ENCODE measurements at places on chromosomes 3 and 15.

DNA sequence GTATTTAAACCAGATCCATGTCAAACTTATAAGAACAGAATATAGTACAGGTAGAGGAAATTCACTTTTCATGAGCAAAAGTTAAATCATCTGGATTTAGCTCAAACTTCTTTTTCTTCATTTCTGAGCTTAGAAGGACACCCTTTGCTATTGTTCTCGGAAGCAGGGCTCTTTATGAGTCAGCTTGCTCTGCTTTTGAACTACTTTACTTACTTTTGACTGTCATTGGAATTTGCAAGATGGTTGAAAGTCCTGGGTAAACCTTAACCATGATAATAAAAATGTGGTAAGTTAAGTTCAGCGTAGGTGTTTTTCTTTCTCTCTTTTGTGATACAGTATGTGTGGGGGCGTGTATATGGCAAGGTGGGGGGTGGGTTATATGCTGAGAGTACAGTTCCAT lies 312.7 kb upstream of the DPH6 start:
- no peak for DNase-seq

GRCh38 chr3:41216993-41217392 lies 17.7 kb downstream of the CTNNB1 start:
- DNase-seq, result no peak

- DNase-seq, result no peak
These were observed 17.5 kb downstream of the AP3B2 start for GRCh38 chr15:82692171-82692570.

DNA sequence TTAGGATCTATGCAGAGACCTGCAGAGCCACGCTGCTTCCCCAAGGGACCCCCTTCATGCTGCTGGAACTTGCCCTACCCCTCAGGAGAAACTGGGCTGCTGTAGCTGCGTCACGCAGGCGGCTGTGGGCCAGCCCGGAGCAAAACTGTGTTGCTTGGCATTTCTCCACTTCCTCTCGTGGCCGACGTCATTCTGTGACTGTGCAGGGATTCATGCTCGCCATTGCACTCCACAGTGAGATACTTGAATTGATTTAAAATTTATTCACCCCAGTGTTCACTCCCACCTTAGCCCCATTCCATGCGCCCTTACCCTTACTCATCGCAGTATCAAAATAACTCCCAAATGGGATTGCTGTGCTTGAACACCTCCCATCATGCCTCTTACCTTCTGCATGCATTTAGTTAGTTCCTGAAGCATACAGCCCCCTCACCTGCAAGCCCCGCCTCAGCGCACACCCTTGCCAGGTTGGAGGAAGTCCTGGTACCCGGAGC lies 45.7 kb downstream of the TMEM44 start:
- no peak for DNase-seq

GRCh38 chr3:144947895-144948294 lies 976.3 kb downstream of the DIPK2A start:
- DNase-seq, result no peak

DNA sequence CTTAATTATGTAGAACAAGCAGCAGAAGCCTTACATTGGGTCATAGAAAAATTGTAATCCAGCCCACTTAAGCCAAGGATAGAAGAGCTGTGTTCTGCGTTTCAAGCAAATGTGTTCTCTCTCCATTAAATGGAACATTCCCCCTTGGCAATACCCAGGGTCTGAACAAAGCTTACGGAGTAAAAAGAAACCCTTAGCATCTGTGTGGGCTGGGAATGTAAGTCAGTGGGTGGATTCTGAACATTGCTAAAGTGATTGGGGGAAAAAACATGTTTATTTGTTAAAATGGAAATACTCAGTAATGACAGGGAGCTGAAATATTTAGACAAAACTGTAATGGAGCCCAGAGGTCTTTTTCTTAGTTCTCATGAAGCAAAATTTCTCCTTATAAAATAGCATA lies 147.4 kb downstream of the DUT start:
- no peak for DNase-seq
